ENCODE measurements at places on chromosomes 6 and 20.

GRCh38 chr20:13424174-13424833 lies 203.2 kb downstream of the ISM1 start:
- DNase-seq: no peak

DNA sequence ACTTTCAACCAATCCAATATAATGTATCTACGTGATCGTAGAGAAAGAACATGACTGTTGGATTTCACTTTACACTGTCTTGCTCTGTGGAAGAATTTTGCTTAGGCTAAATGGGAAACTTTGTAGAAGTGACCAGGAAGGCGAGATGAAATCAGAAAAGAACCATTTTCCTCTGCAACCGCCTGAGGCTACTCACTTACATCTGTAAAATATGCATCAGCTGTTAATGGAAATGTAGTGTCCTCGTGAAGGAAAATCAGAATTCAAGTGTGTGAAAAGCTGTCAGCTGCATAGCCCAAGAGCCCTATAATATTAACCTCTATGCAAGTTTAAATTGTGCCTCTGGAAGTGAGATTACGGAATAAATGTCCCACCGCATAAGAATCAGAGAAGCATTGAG lies 277.9 kb downstream of the C6orf118 start:
- no peak for DNase-seq

GRCh38 chr6:107083047-107083768 lies 32.1 kb downstream of the BEND3 start:
- DNase-seq: no peak

DNA sequence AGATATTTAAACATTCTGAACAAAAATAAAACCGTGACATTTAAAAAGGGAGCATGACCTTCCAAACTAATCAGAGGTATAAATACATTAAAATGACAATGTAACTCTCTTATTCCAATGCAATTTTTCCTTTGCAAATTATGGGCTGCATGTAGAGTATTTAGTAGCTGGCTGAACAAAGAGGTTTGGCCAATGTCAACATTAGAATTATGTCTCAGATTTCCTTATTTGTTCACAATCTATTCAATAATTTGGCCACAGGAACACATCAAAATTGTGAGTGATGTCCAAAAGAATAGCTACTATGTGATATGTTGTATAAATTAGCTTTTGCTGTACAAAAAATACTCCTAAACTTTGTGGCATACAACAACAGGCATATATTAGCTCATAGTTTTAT lies 580.0 kb upstream of the MARCKS start:
- no peak for DNase-seq

DNA sequence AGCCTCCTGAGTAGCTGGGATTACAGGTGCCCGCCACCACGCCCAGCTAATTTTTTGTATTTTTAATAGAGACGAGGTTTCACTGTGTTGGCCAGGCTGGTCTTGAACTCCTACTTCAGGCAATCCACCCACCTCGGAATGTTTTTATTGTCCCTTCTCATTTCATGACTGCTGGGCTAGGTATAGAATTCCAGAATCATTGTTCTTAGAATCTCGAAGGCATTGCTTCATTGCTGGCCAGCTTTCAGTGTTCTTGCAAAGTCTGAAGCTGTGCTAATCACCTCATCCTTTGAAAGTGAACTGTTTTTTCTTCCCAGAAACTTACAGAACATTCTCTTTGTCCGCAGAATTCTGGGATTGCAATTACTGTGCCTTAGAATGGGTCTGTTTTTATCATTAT lies 49.0 kb downstream of the PTPN1 start:
- no peak for DNase-seq

GRCh38 chr6:147392917-147393625 lies 115.4 kb upstream of the SAMD5 start:
- DNase-seq: no peak

DNA sequence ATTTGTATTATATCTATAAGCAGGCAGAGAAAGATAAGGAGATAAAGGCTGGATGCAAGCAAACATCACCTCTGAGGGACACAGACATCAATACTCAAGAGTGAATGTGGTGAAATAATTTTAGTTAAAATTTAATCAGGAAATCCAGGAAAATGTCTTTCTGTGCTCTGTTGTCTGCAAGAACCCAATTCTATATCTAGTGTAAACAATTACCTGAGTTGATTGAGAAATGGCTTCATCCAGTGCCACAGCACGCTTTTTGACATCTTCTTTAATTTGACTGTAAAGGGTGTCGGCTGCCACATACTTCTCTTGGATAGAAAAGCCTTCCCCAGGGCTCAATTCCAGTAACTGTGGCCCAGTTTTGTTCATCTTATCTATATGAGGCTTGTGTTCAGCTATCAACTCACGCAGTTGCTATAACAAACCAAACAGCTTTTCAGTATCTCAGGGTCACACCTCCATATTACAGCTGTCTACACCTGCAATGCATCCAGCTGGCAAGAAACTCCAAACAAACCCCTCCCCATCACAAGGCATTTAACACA lies 131.6 kb downstream of the DST start:
- DNase-seq: no peak

GRCh38 chr6:24016857-24017256 lies 109.2 kb upstream of the NRSN1 start:
- no peak for DNase-seq

DNA sequence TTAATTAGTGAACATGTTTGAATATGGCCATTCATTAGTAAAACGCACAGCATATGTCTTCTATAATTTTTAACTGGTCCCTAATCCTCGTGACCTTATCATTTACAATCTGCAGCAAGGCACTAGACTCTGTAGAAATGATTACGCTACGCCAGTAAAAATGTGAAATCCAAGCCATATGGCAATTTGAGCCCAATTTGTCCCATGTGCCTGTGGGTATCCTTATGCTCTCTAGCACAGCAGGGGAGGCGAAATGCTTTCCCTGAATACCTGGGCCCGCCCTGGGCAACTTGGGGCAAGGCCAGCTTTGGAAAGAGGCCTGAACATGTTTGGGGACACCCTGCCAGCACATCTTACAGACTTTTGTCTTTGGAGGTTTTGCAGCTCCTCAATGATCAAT lies 122.7 kb upstream of the AGPAT4 start:
- no peak for DNase-seq

DNA sequence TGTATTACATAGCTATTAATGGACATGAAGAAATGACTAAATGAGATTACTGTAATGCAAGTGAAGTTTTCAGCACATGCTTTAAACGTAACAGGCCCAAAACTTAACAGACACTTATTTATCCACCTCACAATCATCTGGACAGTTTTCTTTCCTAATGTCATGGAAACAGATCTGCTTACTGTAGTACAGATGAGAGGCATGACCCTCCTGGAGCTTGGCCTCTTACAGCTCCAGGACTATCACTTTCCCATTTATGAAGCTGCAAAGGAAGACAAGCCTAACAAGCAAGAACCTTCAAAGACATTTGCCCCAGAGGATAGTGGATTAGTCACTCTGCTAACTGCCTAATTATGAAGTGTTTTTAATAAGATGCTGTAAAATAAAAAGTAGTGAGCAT lies 419.3 kb downstream of the PHF3 start:
- no peak for DNase-seq

GRCh38 chr20:49433333-49433732 lies 49.1 kb downstream of the KCNB1 start:
- no peak for DNase-seq

DNA sequence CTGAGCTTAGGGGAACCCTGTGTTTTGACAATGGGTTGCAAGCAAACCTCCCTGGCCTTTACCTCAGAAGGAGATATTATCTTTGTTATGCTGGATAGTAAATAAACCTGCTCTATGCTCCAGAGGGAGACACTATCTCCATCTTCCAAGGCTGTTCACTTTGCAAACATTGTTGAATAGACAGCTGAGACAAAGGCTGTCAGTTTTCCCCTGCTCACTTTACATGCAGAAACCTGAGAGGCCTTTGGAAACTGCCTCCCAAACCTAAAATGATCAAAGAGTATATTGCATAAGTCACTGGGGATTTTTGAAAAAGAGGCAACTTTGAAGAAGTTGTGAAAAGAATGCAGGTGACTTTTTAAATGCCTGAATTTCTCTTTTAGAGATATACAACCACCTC lies 61.6 kb downstream of the MRAP2 start:
- DNase-seq: no peak

- no peak for DNase-seq
Observed at GRCh38 chr6:103011605-103012004, 1618.1 kb downstream of the GRIK2 start.

DNA sequence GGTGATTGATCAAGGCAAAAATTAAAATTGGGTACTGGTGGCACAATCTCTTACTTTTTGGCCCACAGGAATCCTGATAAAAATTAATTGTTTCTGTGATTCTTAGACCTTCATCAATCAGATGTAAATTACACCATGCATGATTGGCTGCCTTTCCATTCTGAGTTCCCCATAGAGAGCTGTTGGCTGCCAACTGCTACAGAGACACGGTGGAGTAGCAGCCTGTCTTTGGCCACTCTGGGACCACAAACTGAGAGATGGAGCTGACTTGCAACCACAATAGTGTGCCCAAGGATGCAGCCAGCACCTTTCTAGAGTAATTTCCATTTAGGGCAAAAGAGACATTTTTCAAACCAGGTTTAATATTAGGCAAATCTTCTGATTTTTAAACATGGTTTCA lies 274.3 kb upstream of the MMS22L start:
- no peak for DNase-seq

DNA sequence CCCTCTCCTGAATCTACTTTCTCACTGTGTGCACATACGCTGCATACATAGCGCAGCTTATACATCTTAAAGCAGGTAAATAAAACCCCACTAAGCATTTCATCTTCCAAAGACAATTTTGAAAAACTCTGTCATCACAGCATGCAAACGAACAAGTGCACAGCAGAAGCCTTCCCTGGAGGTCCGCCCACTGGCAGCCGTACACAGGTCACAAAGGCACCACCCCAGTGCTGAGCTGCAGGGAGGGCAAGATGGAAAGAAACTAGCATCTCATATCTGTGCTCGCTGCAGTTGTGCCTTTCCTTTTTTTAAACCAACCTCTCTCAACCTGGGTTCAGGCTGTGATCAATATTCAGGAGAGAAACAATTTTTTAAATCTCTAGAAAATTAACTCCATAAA lies 73.3 kb downstream of the HUS1B start:
- DNase-seq: no peak

GRCh38 chr6:135233686-135234491 lies 52.8 kb downstream of the MYB start:
- DNase-seq: no peak

Data from astrocyte of the cerebellum (primary cell).